ENCODE measurements at places on chromosomes 6 and 20.

GRCh38 chr20:36836591-36837269, 39.2 kb upstream of the TLDC2 start:
- no peak for DNase-seq

DNA sequence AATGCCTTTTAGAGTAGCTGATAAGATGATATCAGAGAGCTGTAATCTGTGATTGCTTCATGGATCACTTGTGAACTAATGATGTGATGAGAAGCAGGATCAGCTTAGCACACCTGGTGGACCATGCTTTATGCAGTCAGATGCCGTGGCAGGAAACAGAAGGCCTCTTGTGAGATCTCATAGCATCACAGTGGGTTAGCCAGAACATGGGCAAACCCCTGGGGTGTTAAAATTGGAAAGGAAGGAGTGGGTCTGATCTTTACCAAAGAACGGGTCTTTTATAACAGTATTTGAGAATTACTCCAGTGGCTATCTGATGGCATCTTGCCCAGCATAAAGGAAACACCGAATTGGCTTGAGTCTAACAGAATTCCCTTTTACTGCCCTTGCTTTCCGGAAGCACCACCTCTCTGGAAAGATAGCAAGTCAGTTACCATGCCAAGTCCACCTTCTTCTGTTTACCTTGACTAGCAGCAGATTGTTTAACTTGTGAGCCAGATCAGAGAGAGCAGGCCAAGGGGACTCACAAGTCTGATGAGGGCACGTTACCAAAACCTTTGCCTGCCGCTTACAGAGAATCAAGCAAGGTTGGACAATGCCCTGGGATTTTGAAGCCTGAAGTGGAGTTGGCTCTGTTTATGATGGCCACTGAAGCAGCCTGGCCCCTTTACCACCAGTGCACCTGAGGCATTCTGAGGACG, 20.9 kb upstream of the SRF start:
- no peak for DNase-seq

- DNase-seq, result no peak
These were observed 3.4 kb upstream of the SLC17A5 start for GRCh38 chr6:73657201-73657600.

GRCh38 chr20:50805349-50805684, 10.5 kb downstream of the BCAS4 start:
- DNase-seq, result no peak

DNA sequence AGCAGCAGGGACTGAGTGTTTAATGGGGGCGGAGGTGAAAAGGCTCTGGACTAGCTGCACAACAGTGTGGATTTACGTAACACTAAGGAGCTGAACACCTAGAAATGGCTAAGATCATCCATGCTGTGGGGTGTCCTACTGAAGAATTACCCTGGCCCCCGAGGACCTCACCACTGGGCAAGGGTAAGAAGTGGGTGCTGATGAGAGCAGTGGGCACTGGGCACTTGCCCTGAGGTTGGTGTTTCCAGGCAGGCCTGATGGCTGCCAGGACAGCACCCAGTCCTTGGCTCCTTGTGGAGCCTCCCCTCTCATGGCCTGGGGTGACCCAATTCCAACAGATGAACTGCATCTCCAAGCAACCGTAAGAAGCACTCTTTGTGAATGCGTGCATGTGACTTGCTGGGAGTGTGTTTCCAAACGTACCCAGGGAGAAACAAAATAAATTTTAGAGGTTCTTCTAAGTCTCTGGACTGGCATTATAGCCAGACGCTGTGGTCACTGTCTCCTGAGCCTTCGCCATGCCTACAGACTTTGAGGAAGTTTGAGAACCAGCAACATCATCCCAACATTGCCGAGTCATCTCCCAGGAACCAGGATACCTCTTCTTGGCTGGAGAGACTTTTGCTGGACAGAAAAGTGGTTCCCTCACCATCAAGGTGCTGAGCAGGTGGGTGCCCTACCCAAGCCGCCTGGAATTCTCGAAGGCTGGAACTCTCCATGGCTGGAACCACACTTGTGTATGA, 245.9 kb downstream of the ERMARD start:
- DNase-seq, result no peak

DNA sequence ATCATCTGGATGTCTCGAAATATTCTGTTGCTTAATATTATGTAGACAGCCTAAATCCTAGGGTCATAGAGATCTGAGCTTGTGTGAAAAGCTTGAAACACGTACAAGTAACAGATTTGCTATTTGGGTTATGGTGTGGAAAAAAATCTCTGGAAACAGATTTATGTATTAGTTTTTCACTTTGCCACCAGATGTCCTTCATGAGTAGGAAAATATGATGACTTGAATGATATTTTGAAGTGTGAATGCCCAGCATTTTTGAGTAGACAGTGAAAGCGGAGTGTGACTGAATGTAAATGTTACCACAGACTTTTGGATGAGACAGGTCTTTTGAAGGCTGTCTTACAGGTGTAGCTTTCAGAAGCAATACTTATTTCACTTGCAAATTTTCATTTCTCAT, 4.2 kb upstream of the BMP6 start:
- no peak for DNase-seq

DNA sequence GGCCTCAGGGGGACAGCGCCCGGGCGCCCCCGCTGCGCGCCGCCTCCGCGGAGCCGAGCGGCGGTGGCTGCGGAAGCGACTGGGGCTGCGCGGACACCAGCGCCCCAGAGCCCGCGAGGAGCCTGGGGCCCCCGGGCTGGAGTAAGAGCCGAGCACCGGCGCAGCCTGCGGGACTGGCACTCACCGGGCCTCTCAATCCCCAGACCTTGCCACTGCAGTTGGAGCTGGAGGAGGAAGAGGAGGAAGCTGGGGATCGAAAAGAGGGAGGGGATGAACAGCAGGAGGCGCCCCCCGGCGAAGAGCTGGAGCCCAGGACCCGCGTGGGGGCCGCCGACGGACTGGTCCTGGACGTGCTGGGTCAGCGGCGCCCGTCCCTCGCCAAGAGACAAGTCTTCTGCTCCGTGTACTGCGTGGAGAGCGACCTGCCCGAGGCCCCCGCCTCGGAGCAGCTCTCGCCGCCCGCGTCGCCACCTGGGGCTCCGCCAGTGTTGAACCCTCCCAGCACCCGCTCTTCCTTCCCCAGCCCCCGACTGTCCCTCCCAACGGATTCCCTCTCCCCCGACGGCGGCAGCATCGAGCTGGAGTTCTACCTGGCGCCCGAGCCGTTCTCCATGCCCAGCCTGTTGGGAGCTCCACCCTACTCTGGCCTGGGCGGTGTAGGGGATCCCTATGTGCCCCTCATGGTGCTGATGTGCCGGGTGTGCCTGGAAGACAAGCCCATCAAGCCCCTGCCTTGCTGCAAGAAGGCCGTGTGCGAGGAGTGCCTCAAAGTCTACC, 590 bp downstream of the RNF217 start:
- no peak for DNase-seq

DNA sequence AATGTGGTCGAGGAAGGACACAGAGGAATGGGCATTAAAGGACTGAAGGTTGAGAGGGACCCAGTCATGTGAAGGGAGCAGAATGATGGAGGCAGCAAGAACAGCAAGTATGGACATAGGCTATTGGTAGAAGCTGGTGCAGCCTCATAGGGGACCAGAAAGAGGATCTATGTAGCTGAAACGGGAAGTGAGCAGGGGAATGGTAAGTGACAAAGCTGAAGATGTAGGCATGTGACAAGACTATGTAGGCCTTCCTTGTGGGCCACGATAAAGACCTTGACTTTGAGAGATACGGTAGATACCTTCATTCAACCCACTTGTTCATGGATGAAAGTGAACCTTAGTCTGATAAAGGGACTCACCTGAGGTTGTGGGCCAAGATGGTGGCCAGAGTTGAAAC, 3.5 kb downstream of the CTNNBL1 start:
- no peak for DNase-seq

DNA sequence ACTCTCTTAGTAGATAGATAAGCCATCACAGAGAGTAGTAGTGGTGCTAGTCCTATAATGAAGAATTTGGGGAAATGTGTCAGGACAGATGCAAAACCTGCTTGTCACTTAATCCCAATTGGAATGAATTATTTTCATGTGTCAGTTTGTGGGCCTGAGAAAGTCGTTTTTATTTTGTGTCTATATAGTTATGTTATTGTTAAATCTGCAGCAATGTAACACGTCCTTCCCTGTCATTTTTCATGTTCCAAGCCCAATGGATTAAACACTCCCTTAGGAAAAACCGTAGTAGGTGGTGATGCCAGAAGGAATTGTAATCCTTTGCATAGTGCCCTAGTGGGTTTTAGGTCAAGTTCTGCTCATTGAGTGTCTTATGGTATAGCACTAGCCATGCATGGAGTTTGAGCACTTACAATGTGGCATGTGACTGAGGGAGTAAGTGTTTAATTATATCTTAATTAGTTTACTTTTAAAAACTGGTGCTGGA, 105.9 kb upstream of the PRSS16 start:
- no peak for DNase-seq

GRCh38 chr6:170187669-170188566, 103.0 kb downstream of the DLL1 start:
- DNase-seq, result no peak

- no peak for DNase-seq
These were observed 122.2 kb downstream of the MTFR2 start for GRCh38 chr6:136127873-136128272.

- DNase-seq, result no peak
These were observed 39.5 kb downstream of the ELOVL5 start for GRCh38 chr6:53309059-53309900.

DNA sequence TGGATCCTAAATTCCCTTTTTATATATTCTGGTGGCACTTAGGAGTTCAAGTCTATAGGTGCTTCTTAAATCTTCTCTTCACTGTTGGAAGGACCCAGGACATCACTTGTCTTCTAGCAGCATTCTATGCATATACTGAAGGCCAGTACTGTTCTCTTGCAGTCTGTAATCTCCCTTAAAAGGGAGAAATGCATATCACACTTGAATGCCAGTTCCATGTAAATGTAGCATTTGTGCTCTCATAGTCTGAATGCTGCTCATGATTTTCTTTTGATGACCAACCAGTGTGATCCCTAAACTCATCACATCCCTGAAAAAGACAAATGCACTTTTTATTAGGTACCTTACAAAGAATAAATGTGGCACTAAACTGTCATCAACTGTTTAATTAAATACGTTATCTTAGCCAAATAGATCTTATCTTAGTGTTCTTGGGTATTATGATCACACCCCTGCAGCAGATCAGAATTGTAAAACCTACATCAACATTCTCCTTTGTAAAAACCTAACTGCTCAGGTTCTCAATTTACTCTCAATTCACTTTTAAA, 176.1 kb downstream of the EPHA7 start:
- DNase-seq, result no peak

DNA sequence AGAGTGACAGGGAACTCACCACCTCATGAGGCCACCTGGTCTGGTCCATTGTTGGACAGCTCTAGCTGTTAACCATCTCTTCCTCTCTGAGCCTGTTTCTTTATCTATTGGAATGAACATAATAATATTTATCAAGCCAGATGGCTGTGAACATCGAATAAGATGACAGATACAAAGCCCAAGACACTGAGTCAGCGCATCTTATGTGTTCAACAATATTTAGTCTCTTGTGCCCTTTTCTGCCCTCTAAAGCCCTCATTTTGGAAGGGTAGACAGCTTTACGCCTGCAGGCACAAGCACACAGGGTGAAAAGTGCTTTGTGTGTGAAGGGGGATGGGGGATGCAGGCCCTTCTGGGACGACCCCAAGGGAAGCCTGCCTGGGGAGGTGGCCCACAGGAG, 164.0 kb downstream of the GRM4 start:
- no peak for DNase-seq

GRCh38 chr6:126048635-126049034, 62.3 kb downstream of the TRMT11 start:
- DNase-seq, result no peak

- DNase-seq, result no peak
These were observed 58.4 kb downstream of the TRERF1 start for GRCh38 chr6:42393339-42393738.

- DNase-seq, result no peak
These were observed 22.9 kb downstream of the HLA-DRA start for GRCh38 chr6:32462609-32463008.

DNA sequence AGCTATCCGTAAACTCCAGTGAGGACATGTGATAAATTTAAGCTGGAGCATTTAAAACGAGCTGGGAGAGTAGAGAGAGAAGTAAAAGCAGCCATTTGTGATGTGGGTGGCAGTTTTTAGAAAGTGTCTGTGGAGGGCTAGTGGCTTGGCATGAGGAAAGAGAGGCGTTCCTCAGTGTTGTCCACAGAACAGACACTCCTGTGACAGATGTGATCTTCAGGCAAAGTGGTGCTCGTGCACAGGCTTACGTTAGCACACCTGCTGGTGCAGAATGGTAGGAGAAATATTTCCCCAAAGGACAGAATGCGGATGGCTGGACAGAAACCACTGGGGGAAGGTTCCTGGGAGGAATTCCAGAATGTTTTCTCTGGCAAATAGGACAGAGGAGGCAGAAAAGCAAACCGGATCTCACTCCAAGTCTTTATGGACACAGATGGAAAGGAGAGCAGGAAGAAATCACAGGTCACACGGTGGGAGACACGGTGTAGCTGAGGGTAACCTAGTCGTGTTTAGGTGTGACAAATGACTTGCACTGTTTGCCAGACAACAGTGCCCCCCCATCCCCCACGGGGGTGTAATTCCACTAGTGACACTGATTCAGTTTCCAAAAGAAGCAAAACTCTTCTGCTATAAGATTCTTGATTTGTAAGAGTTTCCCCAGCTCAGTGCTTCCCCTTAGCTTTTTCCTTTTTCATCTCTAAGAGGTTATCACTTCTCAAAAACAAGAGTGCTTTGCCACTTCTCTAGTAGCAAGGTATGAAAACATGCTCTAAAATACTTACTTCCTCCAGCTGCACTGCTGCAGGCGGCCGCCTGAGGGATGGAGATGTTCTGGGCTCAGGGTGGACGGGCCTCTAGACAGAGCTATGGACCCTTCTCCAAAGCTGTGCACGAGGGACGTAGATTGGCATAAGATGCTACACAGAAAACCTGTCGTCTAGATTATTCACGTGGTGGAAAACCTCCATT, 293.2 kb downstream of the QKI start:
- DNase-seq, result no peak

DNA sequence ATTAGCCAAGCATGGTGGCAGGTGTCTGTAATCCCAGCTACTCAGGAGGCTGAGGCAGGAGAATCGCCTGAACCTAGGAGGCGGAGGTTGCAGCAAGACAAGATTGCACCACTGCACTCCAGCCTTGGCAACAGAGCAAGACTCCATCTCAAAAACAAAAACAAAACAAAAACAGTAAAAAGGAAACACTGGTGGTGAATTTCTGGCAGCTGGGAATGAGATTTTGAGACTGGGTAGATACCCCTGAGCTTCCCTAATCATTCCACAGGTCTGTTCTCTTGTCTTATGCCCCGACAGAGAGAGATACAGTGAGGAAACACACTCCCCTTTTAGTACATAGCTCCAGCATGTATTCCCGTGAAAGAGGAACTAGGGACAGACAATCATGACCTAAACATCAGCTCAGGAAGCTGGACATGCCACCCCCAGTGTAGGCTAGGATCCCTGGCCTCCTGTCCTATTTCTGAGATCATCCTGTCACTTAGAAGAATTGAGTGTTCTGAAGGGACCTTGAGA, 9.6 kb downstream of the MAN1A1 start:
- DNase-seq, result peak; percentile 25

- no peak for DNase-seq
These were observed 13.4 kb upstream of the MYO6 start for GRCh38 chr6:75735491-75736186.
